NCI-H1048 (cell line): ENCODE measurements at places on chromosomes 4 and X.

GRCh38 chrX:77446029-77446585 is 1.1 kb upstream of the FGF16 start:
- no peak for DNase-seq

DNA sequence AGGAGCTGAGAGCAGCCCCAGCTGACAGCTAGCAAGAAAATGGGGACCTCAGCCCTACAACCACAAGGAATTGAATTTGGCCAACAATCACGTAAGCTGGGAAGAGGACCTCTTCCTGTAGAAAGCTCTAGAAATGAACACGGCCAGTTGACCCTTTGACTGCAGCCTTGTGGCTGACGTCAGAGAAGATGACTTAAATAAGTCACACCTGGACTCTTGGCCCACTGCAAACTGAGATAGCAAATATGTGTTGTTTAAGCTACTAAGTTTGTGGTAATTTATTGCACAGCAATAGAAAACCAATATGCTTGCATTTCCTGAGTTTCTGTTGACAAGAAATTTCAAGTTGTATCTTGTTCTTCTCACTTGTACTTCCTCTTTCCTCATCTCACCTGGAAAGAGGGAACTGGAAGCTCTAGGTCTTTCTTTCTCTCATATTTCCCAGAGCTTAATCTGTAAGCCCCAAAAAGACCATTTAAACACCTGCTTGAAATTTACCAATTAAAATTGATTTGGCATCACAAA is 18.8 kb downstream of the PRKG2 start:
- no peak for DNase-seq

DNA sequence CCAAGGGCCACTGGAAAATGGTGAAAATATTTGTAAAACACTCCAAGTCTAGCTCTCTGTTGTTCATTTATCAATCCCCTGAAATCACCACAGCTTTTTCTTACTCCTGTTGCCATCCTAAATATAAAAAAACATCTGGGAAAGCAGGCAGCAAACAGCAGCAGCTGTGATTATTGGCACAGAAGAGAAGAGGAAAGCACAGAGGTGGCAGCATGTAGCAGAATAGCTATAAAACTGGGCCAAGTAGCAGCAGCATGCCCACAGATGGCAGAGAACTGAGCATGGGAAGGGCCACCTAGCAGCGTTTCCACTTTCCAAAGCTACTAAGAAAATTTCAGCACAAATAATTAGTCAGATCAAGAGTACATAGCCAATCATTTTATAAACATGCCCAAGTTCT is 307.2 kb downstream of the SLC7A11 start:
- no peak for DNase-seq

GRCh38 chrX:154313147-154313546 is 17.6 kb downstream of the TKTL1 start:
- no peak for DNase-seq

GRCh38 chr4:71453531-71453930 is 114.7 kb downstream of the SLC4A4 start:
- DNase-seq = no peak

DNA sequence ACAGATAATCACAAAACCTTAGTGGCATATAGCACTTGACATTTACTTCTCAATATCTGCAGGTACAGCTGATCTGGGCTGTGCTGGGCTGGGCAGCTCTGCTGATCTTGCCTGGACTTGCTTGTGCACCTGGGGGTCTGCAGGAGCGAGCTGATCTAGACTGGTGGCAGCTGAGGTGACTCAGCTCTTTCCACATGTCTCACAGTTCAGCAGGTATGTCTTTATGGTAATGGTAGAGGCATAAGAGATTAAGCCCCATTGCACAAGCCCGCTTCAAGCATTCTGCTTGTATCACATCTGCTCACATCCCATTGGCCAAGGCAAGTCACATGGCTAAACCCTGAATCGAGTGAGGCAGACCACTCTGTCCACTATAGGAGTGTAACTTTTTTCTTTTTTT is 506.7 kb downstream of the BCOR start:
- no peak for DNase-seq

GRCh38 chrX:73850124-73851013 is 287.4 kb downstream of the CHIC1 start:
- no peak for DNase-seq

DNA sequence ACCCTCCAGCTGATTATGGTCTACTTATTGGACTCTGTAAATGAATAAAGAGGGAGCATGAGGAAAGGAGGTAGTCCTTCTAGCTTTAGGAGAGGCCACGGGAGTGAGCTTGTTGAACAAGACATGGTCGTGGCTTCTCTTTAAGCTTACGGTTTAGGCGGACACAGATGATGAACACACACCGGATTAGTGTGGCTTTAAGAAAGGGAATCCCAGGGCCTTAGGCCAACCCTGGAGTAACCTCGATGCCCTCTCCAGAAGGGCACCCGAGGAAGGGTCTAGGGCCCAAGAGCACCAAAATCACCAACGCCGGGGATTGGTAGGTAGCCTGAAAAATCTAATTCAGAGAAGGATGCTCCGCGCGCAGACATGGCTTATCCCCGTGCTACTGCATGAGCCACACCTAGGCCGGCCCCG is 39.4 kb downstream of the ERVMER34-1 start:
- no peak for DNase-seq

DNA sequence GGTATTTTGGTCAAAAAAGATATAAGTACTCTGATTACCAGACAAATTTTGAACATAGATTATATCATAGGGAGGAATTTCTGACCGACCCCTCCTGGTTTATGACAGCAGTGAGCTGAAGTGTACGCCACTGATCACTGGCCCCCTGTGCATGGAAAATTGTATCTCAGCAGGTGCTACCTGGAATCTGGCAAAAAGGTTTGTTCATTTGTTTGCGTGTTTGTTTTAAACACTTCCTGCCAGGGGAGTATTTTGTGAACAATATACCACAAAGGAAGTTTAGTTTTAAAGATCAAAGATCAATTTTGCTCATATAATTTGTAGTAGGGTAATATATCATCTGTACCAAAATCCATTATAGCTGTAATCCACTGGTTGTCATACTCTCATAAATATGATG is 219.7 kb upstream of the TENM3 start:
- no peak for DNase-seq

GRCh38 chrX:96314985-96315384 is 369.7 kb upstream of the DIAPH2 start:
- DNase-seq = no peak

- no peak for DNase-seq
Observed at GRCh38 chr4:173252024-173252935, 81.9 kb downstream of the HMGB2 start.

DNA sequence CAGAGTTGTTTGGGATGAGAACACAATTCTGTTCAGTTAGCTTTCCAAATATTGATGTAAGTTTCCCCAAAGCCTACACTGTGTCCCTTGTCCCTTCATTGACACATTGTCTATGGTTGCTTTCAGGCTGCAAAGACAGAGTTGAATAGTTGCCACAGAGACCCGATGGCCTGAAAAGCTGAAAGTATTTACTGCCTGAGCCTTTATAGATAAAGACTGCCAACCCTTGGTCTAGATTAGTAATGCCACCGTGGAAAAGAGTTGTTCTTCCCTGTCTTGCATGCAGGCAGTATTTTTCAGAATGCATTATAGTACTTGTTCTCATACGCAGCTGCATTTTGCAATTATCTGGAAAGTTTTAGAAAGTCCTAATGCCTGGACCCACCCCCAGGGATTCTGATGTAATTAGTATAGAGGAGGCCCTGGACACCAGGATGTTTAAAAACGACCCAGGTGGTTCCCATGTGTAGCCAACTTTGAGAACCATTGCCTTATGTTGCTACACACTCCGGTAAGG is 180.8 kb downstream of the FRMPD4 start:
- DNase-seq = no peak

GRCh38 chr4:108941904-108942430 is 179.1 kb upstream of the ETNPPL start:
- DNase-seq = no peak

DNA sequence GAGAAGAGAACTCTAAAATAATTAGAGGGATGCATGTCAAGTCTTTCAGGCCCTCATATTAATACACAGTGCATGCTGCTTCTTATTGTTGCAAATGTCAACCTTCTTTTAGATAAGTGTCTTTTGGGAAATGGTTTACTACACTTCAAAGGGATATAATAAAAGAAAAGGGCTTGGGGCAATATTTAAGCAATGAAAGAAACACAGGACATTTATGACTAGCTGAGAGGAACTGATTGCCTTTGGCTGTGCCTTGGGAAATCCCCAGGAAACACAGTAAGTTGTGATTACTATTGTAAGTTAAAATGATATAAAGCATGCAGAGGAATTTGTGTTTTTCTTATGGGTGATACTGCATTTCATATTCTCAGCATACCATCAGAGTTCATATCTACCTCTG is 1036.2 kb upstream of the GRID2 start:
- no peak for DNase-seq

DNA sequence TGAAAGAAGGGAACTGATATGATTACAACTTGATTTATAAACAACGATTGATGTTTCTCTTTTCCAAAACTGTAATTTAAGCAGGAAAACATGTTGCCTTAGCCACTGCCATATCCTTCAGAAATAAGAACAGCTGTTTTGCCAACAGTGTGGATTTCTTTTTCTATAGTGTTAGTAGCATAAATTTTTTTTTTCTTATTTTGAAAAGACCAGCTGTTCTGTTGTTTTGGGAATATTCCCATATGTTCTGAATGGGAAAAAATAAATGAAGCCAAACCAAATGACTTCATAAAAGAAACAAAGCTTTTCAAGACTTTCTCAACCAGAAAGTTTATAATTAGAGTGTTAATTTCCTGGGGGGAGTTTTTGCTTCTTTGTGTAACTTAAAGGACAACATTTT is 83.9 kb upstream of the ARHGAP24 start:
- no peak for DNase-seq

DNA sequence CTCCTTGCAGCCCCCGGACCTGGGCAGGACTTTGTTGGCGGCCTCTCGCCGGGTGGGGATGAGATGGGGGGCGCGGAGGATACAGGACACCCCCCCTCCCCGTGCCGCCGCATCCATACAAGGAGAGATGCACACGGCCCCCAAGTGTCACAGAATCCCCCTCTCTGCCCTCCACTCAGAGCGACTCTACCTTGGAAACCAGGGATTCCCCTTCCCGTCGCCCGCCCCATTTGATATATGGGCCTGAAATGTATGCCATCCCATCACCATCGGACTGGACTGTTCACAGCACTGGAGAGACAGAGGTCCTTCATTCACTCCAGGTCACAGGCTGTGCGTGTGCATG is 426 bp downstream of the PORCN start:
- no peak for DNase-seq

DNA sequence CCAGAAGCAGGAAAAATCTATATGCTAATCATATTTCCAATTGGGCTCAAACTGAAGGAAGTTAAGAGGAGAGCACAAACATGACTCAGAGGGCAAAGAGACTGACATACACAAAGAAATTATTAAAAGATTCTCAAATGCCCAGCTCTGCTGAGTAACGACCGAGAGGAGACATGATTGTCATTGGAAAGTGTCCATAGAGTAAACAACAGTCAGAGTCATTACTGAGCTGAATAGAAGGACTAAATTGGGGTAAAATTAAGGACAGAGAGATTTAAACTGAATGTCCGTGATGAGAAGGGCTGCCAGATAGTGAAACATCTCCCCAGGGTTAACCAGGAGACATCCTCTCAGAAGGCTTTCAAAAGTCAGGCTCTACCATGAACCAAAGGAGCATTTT is 111.2 kb upstream of the GALNT7 start:
- DNase-seq = no peak

DNA sequence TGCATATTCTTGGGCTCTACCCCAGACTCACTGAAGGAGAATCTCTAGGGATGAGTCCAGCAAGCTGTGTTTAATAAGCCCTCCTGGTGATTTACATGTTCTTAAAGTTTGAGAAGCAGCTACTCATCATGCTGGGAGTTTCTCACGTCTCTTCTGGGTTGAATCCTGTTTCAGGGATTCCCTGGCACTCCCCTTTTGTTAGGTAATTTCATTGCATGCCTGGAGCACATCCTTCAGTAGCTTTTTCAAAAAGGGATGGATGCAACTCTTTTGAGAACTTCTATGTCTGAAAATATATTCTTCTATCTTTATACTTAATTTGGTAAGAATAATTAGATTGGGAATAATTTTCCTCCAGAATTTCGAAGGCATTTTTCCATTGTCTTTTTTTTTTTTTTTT is 4.4 kb downstream of the EVC start:
- no peak for DNase-seq

DNA sequence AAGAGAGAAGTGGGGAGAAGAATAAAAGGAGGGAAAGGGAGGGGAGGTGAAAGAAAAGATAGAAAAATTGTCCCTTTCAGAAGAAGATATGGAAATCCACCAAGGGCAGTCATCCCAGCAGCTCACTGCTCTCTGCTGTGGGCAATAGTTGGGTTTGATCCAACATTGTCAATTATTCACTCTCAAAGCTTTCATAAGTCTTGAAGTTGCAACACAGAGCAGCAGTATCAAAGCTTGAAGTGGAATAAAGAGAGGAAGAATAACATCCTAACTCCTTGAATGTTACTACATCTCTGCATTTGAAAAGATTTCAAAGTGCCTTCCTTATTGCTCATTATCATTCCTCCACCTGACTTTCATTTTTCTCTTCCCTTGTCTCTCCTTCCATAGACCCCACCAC is 62.3 kb upstream of the HHIP start:
- no peak for DNase-seq

GRCh38 chrX:119417842-119418241 is 18.7 kb downstream of the SLC25A43 start:
- DNase-seq = no peak

DNA sequence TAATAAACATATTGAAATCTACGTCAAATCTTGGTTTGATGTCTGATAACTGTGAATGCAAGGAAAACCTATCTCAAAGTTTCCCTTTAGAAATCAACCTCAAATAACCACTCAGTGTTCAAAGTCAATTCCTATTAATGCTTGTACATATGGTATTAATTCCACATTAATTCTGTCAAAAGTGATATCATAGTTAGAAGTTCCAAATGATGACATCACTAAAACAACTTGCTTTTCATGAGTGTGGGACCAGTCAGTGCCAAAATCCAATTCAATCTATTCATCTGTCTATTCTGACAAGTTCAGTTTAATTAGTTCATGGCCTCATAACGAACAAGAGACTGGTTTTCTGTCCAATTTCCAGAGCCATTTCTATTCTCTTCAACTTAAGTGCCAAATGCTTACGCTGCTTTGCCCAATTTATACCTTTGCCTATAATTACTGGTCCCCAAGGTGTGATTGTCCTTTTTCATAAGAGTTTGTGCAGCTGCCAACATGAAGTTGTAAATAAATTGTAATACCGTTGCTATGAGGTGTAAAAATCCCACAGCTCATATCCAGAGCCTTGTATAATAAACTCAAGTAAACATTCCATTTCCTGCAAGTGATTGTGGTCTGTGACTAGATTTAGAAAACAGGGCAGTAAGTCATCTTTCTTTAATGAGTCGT is 476.2 kb downstream of the RAB28 start:
- no peak for DNase-seq

- DNase-seq = no peak
Observed at GRCh38 chr4:11589676-11590075, 161.0 kb upstream of the HS3ST1 start.

DNA sequence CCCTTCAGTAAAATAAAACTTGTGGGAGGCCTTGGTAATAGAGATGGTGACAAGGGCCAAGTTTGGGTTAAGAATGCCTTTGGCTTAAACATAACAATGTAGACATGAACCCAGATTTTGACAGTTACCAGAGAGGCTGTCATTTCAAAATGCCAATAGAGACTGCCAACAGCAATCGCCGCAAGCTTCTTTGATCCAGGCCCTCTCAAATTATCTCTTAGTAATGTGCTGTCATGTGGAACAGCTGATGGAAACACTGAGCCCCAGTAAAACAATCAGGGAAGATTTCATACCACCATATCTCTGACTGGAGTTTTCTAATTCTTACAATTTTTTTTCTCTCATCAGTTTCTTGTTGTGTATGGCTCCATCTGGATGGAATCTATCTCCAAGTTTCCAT is 80.5 kb downstream of the ZNF330 start:
- no peak for DNase-seq
